HEK293T (cell line): ENCODE measurements at places on chromosomes 3 and 15.

GRCh38 chr3:154149286-154149685 is 28.1 kb downstream of the ARHGEF26 start:
- no peak for DNase-seq

DNA sequence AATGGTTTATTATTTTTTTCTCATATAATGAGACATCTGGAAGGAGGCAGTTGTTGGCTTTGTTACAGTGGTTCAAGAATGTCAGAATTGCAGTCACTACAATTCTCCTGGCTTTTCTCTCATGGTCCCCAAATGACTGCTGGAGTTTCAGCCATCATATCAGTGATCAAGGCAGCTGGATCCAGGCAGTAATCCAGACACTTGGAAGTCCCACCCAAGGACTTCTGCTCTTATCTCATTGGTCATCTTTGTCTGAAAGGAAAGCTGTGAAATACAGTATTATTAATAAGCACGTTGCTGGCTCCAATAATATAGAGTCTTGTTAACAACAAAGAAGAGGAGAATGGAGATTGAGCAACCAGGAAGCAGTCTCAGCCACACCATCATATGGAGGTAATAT is 22.9 kb upstream of the MED12L start:
- DNase-seq, result no peak

GRCh38 chr3:62051506-62051905 is 321.8 kb downstream of the FEZF2 start:
- peak; percentile 16 for DNase-seq

GRCh38 chr15:24977686-24978085 is 22.9 kb downstream of the SNRPN start:
- DNase-seq, result no peak

DNA sequence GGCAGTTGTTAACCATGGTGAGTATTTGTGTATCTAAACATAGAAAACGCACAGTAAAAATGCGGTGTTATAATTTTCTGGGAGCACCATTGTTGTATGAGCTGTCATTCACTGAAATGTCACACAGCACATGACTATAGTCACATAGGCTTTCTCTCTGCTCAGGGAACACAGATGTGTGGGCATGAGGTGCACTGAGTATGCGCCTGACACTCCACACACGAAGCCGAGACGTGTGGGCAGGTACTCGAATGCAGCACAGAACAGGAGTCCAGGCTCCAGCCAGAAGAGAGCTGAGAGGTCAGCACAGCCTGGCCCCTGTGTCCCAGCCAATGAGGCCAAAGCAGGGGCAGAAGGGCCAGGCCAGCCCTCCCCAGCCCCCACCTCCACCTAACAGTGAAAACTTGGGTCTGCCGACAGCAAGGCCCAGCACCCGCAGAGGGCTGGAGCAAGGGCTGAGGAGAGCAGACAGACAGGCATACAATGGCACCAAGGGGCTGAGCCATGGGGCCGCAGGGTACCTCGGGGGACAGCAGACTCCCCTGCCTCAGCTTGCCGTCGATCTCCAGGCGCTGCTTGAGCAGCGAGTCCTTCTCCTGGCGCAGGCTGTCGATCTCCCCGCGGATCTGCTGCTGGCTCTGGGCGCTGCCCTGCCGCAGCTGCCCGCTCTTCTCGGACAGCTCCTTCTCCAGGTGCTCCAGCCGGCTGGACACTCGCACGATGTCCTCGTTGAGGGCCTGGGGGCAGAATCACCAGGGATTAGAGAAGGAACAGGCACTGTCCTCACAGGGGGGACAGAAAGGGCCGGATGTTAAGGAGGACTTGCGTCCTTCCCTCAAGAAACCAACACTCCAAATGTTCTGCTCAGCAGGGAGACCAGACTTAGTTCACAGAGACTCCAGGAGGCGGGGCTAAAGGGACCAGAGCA is 24.0 kb downstream of the KIF7 start:
- DNase-seq, result peak; percentile 9

GRCh38 chr15:51303462-51303980 is 34.9 kb downstream of the CYP19A1 start:
- no peak for DNase-seq

DNA sequence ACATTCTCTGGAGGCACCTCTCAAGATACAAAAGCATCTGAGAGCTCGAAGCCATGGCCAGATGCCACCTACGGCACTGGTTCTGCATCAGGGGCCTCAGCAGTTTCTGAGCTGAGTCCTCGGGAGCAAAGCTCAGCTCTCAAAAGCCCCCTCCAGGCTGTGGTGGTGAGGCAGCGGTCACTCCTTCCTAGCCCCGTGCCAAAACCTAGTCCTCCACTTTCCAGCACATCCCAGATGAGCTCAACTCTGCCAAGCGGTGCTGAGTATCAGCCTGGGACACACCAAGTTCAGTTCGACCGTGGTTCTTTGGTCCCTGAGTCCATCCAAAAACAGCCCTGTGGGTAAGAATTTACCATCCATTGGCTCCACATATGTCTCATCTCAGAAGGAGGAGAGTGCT is 79.3 kb upstream of the STT3B start:
- DNase-seq, result no peak

DNA sequence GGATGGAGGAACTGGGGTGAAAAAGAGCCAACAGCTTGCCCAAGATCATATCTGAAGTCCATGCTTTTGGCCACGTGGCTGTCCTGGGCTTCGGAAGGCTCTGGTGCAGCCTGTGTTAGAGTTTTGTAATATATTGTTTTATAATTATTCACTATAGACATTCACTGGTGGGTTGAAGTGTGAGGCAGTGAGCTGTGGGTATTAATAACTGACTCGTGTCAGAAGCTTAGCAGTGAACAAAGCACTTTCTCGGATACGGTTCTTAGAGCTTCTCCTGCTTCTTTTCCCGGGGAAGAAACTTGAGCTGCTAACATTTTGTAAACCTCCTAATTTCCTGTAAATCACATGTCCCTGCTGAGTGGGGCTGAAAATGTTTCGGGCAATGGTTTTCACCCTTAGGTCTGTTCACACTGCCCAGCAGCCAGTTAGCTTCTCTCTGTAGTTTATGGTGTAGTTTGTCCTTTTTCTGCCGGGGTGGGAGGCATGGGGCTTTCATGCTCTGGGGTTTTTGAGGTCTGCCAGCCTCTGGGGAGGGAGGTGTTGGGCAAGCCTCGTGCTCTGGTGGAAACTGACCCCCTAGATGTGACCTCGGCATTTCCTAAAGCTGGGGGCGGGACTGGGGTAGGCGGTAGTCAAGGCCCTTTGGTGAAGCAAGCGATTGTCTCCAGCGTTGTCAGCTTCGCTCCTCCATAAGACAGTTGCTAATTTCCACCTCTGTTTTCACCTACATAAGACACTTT is 1.7 kb downstream of the MRAS start:
- no peak for DNase-seq
